ENCODE measurements at places on chromosomes 6 and 20.

- DNase-seq, result no peak
Observed at GRCh38 chr20:33177866-33178265, 9.9 kb downstream of the BPIFA2 start.

DNA sequence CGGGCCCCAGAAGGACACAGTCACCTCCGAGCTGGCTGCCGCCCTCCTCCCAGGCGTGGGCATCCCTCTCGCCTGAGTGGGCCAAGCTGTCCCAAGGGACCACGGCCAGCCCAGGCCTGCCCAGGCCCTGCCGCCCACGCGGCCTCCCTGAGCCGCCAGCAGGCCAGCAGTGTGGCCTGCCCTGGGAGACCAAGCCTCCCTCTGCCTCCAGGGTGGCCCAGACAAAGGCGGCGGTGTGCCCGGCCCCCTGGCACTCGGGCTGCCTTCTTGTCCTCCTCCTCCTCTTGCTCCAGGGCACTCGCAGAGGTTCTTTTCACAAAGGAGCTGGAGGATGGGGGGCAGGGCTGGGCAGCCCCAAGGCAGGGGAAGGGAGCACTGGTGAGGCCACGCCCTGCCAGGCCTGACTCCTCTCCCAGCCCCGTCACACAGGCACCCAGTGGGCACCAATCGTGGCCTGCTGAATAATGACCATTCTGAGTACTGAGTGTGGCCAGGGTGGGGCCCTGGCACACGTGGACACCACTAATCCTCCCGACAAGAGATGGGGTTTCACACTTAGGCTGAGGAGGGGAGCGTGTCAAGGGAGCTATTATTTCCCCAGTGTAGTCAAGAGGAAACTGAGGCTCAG is 25.3 kb downstream of the NOL4L start:
- DNase-seq, result no peak

GRCh38 chr6:169991031-169991390 is 239.6 kb downstream of the ERMARD start:
- no peak for DNase-seq

DNA sequence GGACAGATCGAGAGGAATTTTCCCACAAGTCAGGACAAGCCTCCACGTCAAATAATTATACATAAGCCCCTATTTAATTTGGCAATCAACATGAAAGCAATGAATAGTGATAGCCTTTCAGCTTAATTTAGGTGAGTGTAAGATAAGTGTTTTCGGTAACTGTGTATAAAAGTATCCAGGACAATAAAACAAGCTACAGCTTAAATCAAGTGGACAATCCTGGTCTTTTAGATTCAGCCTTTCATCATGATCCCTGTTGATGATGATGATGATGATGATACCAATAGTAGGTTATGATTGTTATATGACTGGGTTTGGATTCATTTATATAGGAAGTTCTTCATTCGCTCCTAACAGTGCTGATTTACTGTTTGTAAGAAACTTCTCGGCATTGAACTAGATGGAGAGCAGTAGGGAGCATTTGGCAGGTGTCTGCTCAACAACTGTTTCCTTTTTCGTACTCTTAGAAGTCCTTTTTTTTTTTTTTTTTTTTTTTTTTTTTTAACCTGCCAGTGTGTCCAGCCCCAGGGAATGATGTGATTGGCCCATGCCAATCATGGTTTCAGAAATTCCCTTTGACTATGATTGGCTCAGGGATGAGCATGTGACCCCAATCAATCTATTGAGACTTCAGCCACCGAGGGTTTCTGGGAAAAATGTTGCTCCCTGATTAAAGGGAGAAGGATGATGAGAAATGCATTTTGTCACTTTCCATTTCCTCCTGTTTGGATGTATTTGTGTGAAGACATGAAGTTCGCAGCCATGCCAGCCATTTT is 11.3 kb upstream of the RNF182 start:
- DNase-seq, result no peak

- DNase-seq, result no peak
Observed at GRCh38 chr6:130107710-130108109, 89.3 kb downstream of the L3MBTL3 start.

DNA sequence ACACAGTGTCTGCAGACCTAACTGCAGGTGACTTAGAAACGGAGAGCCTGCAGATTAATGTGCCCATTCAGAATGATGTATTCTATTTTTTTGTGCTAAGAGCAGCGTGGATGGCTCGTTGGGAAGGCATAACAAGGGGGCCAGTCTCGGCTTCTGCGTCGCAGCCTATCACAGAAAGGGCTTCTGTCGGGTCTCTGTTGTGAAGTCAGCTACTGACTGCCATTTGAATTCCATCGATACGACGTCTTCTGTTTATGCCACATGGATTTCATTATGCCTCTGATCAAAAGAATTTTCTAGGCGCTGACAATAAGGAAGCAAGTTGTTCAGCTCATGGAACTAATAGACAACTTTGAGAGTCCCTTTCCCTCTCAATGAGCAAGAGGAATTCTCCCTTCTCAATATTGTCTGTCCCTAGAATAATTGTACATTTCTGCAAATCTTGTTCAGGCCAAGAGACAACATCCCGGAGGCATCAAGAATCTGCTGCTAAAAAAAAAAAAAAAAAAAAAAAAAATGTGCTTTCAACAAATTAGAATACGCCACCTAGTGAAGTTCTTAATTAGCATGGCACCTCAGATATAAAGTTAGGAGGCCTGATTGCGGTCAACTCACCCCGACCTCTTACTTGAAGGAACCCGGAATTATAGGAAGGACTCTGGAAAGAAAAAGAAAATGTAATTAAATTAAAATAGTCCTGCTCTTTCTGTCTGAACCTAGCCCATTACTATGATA is 223.9 kb downstream of the TSHZ2 start:
- DNase-seq, result no peak

DNA sequence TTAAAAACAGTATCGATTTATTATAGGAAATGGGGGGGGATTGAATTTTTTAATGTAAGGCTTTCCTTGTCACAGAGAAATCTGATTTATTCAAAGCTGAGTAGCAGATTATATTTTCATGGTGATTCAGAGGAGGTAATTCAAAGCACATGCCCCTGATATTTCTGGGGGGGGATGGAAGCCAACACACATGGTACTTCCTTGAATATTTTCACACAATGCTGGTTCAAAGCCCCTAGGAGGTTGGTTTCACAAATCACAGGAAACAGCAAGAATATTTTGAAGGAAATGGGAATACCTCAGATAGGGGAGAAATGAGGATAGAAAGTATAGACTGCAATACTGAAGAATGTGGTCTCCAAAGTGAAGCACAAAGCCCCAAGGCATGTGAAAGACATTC is 98.8 kb downstream of the RTN4IP1 start:
- no peak for DNase-seq

DNA sequence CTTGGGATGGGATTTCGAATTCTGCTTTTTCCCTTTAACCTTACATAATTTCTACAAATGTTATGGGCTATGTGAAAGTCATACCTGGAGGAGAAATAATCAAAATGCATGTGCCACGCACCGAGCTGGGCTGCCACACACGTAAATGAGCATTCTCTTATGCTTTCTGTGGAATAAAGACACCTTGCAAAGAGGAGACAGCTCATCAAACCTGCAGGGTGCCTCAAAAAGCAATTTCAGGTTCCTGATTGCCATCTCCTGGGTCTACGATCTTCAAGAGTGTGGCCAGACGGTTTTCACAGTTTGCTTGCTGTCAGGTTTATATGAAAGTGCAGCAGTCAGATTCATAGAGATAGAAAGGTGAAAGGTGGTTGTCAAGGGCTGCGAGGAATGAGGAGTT is 36.6 kb downstream of the DUSP22 start:
- no peak for DNase-seq

DNA sequence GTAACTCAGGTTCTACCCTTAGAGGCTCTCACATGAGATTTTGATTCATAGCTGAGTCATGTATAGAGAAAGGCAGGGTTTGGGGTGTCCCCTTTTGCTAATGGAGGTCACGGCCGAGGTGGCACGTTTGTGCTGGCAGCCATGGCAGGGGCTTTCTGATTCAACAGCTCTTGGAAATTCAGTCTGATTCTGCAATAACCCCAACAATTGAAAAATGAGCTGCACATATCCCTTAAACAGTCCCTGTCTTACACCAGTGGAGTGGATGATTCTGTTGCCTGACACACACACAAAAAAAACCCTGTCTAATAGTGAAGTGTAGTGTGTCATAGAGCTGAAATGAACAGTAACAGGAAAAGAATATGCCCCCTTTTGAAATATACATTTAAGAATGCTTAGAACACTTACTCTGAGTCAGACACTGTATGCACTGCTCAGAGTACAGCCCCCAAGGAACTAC is 40.4 kb upstream of the ARG1 start:
- DNase-seq, result no peak

GRCh38 chr6:117928833-117929232 is 21.8 kb downstream of the SLC35F1 start:
- no peak for DNase-seq

GRCh38 chr20:6184086-6184485 is 61.3 kb upstream of the FERMT1 start:
- no peak for DNase-seq

GRCh38 chr20:1790386-1790785 is 104.8 kb upstream of the SIRPA start:
- no peak for DNase-seq

GRCh38 chr6:46012834-46013233 is 2.8 kb downstream of the CLIC5 start:
- DNase-seq, result no peak
